ENCODE measurements at places on chromosomes 3 and 15.

- peak; percentile 88 for DNase-seq
Measured at GRCh38 chr15:99016680-99017321, 9.2 kb upstream of the PGPEP1L start.

DNA sequence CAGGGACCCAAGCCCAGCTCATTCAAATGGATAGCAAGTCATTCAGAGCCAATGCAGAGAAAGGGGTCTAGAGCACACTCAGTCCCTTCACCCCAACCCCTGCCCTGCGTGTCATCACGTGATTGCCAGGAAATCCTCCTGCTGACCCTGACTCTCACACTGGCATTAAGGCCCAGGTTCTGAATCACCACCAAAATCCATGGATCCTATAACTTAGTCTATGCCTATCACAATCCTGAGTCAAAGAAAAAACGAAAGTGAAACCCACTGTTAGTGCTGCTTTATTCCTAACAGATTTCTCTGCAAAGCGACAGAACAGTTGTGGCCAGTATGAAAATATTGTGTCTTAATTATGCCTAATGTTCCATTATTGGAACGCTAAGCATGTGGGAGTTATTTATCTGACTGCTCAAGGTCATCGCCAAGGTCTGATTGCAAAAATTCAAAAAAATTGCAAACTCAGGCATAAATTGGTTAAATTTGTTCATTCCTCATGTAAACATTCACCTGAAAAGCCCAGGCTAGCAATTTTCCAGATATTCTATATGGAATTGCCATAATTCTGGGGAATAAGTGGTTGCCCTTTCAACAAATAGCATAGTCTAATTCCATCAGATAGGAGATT is 108.7 kb upstream of the EIF1B start:
- no peak for DNase-seq

DNA sequence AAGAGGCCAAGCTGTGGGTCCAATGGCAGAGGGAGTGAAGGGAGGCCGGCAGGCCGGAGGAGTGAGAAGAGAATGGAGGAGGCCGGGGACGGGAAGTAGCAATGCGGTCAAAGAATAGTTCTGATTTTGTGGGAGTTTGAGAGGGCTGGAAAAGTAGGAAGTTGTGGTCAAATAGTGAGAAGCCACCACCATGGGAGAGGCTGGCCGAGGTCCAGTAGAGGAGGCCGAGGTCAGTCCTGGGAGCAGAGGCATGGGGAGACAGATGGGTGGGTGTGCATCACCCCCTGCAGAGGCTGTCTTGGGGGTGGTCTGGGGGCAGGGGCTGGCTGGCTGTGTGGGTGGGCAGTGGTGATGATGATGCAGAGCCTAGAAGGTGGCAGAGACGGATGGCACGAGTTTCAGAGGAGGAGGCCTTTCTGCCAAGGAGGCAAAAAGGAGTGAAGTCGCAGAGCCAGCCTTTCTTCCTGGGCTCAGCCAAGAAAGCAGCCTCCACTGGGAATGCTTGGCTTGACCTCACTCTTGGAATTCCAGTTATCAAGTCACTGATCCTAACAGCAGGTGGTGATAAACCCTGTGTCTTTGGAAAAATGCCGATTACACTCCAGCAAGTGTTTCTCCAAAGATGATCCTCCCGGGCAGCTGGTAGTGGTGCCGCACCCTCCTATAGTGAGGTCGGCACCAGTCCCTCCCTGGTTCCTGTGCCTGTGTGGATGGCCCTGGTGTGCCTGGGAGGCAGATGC is 57.3 kb downstream of the ARNT2 start:
- DNase-seq = peak; percentile 53

DNA sequence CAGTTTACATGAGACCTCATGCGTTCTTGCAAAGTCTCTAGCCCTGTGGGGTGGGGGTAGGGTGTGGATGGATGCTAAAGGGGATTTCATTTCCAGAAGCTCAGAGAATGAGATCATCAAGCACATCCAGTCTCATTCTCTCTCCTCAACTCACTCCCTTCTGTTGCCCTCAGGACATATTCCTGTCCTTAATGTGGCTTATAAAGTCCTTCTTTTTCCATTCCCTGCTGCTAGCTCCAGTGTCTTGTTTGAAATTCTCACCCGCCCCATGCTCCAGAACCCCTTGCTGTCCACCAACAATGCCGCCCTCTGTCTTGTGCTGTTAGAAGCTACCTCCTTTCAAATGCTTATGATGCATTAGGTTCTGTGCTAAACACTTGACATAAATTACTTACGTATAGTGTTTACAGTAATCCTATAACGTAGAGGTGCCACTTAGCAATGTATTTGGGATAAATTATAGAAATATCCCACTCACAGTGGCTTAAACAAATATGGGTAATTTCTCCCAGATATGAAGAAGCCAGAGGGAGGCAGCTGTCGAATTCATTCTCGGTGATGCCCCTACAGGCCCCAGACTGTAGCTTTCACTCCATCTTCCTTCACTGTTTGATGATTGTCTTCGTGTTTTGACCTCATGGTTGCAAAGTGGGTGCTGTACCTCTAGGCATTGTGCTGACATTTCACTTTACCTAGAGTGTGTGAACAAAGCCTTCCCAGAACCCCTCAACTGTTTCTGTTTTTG is 273.1 kb upstream of the TBL1XR1 start:
- peak; percentile 84 for DNase-seq

DNA sequence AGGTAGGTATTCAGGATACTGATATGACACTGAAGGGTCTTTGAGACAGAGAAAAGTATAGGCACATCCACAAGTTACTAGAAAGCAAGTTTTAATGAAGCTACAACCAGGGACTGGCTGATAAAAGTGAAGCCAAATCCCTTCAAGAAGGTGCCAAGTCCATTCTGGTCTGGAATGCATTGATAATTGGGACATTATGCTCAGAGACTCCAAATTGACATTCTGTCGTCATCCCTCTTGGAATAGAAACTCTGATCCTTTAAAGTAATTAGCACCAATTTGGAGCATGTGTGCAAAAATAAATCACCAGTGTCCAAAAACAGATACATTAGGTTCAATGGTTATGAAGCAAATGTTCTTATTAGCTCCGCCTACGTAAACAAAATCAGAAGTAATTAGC is 47.3 kb upstream of the BCL6 start:
- no peak for DNase-seq

DNA sequence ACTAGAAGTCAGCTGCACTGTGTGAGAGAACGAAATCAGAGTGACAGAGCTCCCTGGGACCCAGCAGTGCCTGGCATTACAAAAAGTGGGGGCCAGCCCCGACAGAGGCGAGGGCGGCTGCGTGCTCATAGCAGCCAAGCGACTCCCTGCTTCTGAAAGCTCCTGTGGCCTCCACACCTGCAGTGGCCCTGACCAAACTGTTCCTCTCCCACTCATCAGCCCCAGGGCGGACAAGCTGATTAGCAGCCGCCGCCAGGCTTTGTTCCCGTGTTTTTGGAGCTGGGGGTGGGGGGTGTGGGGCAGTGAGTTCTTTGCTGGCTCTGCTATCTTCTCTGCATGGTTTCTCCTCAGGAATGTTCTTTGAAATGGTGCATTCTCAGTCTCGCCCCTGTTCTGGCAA is 58.1 kb downstream of the DGKG start:
- DNase-seq = no peak

DNA sequence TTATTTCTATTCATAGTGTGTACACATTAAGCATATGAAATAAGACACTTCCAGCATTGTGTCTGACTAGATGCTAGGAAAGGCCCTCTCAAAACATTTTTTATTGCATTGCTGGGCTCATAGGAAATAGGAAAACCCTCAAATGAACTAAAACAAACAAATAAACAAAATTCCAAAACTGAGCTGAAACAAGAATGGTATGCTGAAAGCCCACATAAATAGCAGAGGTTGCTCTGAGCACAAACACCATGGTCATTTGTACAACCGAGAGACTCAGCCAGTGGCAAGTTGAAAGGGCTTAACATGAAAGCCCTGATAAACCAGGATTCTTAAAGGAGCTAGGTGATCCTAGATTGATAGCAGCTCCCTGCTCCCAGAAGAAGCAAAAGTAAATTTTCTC is 310.0 kb upstream of the WNT5A start:
- no peak for DNase-seq

DNA sequence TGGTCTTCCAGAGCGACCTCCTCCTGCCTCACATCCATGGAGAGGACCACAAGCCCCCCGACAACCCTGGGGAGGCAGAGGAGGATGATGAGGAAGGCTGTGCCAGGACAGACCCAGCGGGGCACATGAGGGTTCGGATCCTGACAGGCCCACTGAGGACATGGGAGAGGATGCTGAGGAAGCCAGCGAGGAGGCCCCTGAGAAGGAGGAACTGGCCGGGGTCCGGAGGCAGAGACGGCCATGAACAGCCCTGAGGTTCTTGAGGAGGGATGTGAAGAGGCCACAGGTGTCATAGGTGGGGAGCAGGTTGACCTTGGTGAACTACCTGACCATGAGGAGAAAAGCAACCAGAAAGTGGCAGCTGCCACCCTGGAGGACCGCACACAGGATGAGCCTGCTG is 54.9 kb upstream of the WNT7A start:
- DNase-seq = no peak

DNA sequence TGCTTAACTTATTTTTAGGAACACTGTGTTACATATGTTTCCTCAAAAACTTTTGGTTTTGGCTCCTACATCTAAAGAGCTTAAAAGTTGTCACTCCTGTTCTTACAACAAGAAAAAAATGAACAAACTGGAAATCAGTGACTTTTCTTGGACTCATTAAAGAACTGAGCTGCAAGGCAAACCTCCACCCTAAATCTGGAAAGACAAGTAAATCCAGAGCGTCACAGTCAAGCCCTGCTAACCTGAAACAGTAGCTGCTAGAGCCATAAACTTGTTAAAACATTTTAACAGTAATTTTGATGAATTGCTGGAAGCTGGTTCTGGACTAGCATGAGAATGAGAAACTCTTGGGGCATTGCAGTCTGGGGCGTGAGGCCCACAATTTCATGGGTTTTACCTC is 350.5 kb upstream of the COL8A1 start:
- no peak for DNase-seq

- no peak for DNase-seq
Measured at GRCh38 chr15:85745525-85746150, 49.1 kb downstream of the KLHL25 start.

- DNase-seq = no peak
Measured at GRCh38 chr15:41028853-41029252, 75.6 kb downstream of the CHAC1 start.

DNA sequence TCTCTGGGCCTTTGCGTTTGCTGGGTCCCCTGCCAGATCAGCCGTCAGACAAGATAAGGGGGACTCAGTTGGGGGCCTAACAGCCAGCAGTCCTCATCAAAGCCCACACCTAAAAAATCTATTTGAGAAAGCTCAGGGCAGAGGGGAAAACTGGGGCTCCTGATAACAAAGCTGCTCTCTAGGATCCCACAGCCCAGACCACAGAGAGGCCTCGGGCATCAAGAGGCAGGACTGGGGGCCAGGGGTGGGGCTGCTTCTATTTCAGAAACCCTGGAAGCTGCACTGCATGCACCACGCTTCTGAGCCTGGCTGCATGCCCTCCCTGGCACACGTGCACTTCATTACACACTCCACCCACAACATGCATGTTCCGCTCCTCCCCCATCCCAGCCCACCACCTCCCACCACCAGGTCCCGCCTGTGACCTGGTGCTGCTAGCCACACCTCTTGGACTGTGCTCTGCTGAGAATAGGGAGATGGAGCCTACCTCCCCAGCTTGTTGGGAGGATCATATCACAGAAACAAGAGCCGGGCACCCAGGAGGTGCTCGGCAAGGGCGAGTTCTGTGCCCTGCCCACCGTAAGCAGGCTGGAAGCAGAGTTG is 26.6 kb downstream of the FBLN2 start:
- peak; percentile 9 for DNase-seq

GRCh38 chr3:149269687-149270086 is 48.1 kb upstream of the CP start:
- DNase-seq = no peak

- peak; percentile 57 for DNase-seq
Measured at GRCh38 chr3:81279481-81280379, 481.7 kb downstream of the GBE1 start.

DNA sequence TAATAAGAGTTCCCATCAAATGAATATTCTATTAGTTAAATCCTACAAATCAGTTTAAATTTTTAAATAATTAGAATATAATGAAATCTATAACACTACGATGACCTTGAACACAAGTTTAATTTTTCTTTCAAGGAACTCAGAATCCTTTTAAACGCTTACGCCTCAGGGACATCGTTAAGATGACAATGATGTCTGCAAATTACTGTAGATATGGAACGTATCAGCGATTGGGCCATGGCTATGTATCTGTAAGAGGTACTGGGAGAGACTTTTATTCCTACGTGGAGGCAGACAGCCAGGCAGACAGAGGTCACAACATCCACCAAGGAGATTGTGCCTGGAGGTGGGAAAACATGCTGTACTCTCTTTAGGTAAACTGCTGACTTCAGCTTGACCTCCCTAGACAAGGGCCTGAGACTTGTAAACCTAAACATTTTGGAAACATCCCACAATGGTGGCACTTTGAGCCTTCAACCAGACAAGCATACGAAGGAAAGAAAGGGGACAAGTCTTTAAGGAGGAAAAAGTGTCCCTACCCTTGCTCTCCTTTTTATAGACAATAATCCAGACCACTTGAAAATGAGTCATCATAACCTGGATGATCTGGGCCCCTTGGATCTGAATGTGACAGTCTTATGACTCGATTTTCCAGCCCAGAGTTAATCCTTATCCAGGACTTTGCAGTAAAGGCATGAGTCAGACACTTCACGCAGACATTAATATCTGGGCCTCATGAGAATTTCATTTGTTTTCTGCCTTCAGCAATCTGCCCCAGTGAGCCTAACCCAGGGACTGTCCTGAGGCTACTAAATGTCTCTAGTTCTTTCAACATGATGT is 6.8 kb upstream of the LDHAL6B start:
- DNase-seq = peak; percentile 86

DNA sequence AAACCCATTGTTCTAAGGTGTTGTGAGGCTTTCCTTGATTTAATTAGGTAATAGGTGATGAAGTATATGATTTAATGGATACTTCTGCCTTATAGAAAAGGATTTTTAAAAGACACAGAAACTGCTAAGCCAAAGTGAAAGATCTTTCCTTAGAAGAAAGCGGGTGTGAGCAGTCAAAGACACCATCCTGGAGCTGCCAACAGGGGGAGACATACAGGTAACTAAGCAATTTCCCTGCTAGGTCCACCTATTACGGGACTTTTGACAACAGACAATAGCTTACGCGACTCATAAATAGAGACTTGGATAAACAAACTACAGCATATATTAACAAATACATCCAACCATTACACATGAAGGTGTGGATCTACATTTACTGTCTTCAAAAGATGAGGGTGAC is 669.5 kb downstream of the SQOR start:
- no peak for DNase-seq

GRCh38 chr3:147572970-147573340 is 163.8 kb downstream of the ZIC1 start:
- peak; percentile 15 for DNase-seq

DNA sequence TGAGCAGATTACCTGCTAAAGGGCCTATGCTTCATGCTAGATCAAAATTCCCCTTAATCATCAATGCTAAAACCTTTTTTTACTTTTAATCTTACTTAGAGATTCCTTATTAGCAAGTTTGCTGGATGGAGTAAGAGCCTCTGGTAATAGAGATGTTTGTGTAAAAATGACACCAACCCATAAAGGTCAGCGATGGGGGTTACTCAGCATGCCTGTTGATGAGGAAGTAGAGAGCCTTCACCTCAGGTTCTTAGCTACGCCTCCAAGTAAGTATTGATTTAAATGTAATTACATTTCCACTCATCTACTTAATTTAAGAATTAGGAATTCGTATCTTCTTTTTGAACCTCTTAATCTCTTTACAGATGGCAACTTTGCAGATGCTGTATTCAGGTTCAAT is 38.8 kb downstream of the DNAJC13 start:
- no peak for DNase-seq

GRCh38 chr15:57521503-57521902 is 70.2 kb upstream of the MYZAP start:
- DNase-seq = no peak

Data from fibroblast of skin of right biceps (primary cell).